ENCODE measurements at places on chromosomes 1 and 21.
A peak's percentile ranks its signal among the peaks of the same experiment; 100 is the strongest.

GRCh38 chr1:9240914-9241820 is 6.6 kb downstream of the H6PD start:
- no peaks in the 10 kb centered on the region for H3K4me1 ChIP-seq
- no peak overlapping the region for H3K4me3 ChIP-seq
- no peak for DNase-seq
- H3K36me3 ChIP-seq, result no peaks in the 10 kb centered on the region
- no peak overlapping the region for H3K27ac ChIP-seq
- H3K27me3 ChIP-seq, result peaks cover 2% of the 10 kb centered on the region

DNA sequence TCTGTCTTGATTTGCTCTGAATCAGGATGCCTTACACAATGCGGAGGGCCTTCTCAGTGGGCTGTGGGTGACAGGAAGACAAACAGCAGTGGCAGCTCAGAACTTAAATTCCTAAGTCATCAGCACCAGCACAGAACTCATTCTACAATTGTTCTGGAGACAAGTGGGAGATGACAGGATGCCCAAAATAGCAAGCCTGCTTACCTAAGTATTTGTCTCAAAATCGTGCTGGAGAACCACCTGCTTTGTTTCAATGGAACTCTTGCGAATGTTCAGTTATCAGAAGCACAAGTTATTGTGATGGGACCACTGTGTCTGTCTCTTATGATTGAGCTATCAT is 76.1 kb downstream of the VCAM1 start:
- peaks cover 12% of the 10 kb centered on the region for H3K4me1 ChIP-seq
- no peaks in the 10 kb centered on the region for H3K36me3 ChIP-seq
- no peak overlapping the region for H3K4me3 ChIP-seq
- no peak overlapping the region for H3K27ac ChIP-seq
- no peak for DNase-seq

GRCh38 chr1:180930687-180931086 is 18.0 kb downstream of the KIAA1614 start:
- H3K27ac ChIP-seq, result no peak overlapping the region
- H3K4me1 ChIP-seq, result peaks cover 47% of the 10 kb centered on the region
- no peaks in the 10 kb centered on the region for H3K36me3 ChIP-seq
- no peak for DNase-seq
- H3K27me3 ChIP-seq, result no peaks in the 10 kb centered on the region
- H3K4me3 ChIP-seq, result no peak overlapping the region

GRCh38 chr1:204072931-204073836 is at the start of gene SOX13:
Gene SOX13 (plus strand): TSS chr1:204073115. CDS start chr1:204112916, 39,801 bp downstream.
- H3K4me3 ChIP-seq, result peak within 1 kb of the TSS; percentile 35
- H3K27me3 ChIP-seq, result peaks cover 24% of the 10 kb centered on the region
- H3K36me3 ChIP-seq, result no peaks in the 10 kb centered on the region

GRCh38 chr1:100799548-100799947 is 80.0 kb downstream of the VCAM1 start:
- no peak overlapping the region for H3K4me3 ChIP-seq
- DNase-seq, result no peak
- no peaks in the 10 kb centered on the region for H3K27me3 ChIP-seq
- H3K36me3 ChIP-seq, result no peaks in the 10 kb centered on the region
- no peaks in the 10 kb centered on the region for H3K4me1 ChIP-seq

DNA sequence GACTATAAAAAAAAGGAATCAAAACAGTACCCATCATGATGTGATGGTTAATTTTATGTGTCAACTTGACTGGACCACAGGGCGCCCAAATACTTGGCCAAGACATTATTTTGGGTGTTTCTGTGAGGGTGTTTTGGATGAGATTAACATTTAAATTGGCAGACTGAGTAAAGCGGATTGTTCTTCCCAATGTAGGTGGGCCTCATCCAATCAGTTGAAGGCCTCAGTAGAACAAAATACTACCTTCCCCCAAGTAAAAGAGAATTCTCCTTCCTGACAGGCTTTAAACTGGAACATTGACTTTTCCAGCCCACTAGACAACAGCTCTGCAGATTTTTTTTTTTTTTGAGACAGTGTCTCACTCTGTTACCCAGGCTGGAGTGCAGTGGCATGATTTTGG is 10.7 kb downstream of the RAB29 start:
- H3K4me3 ChIP-seq, result no peak overlapping the region
- H3K27ac ChIP-seq, result no peak overlapping the region
- no peaks in the 10 kb centered on the region for H3K27me3 ChIP-seq
- DNase-seq, result no peak

GRCh38 chr21:24045775-24046215 is 1561.5 kb downstream of the MRPL39 start:
- peak; percentile 10 for DNase-seq
- no peak overlapping the region for H3K27ac ChIP-seq
- H3K36me3 ChIP-seq, result no peaks in the 10 kb centered on the region

DNA sequence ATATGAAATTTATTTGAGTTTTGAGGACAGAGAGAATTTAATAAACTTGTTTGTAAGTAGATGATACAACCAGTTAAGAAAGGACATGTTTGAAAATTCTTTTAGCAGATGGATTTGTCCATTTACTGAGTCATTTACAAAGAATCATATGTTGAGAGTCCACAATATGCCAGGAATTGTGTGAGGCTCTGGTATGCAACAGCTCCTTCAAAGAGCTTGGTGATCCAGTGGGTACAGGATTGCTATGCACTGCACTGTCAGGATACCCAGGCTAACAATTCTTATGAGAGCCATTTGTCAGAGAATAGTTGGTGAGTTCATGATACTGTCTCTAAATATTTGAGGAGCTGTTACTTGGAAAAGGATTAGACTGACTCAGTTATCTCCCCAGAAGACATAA is 11.0 kb downstream of the DNM3 start:
- peaks cover 10% of the 10 kb centered on the region for H3K27me3 ChIP-seq
- H3K27ac ChIP-seq, result no peak overlapping the region
- DNase-seq, result no peak
- H3K4me3 ChIP-seq, result no peak overlapping the region
- no peaks in the 10 kb centered on the region for H3K36me3 ChIP-seq

DNA sequence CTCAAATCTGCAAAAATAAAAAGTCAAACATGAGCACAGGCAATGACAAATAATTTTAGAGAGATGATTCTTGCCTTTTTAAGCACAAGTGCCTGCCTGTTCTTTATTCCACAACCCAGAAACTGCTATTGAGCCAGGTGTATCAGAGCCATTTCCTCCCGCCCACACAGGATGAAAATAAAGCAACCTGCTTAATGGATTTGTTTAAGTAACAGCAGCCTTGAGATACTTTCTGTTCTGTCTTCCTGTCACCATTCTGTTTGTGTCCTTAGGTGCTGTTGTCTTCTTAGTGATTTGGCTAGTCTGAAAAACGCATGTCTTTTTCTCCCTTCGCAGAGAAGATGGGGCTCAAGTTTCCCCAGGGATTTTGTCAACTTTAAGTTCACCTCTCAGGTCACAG is 11.4 kb downstream of the RPE65 start:
- no peaks in the 10 kb centered on the region for H3K36me3 ChIP-seq
- no peaks in the 10 kb centered on the region for H3K4me1 ChIP-seq
- no peak for DNase-seq

- H3K27ac ChIP-seq, result no peak overlapping the region
- peaks cover 2% of the 10 kb centered on the region for H3K4me1 ChIP-seq
- H3K4me3 ChIP-seq, result no peak overlapping the region
- DNase-seq, result no peak
- no peaks in the 10 kb centered on the region for H3K27me3 ChIP-seq
These were observed 20.7 kb downstream of the TRIM33 start for GRCh38 chr1:114490274-114490693.

Data from K562 (cell line).